ENCODE measurements at places on chromosomes 5 and 9.

DNA sequence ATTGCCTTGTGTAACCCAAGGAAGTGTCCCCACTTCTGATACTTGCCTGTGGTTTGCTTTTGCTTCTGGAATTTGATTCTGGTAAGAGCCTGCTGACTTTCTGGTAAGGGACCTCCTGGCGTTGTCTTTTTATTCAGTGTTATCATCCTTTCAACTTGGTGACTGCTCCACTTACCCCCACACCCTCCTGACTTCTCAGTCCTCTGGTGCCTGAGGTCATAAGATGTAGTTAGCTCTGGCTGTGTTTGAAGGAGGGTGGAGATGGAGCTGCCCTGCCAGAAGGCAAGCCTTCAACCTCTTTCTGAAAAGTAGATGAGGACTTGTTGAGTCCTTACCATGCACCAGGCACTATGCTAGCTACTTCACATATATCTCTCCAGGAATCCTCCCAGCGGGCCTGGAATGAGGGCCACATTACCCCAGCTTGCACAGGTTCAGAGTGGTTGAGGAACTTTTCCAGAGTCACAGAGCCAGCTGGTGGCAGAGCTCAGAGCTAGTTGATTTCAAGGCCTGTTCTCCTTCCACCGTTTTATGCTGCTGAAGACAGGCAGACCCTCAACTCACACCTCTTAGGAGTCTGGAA, 45.2 kb upstream of the PITX1 start:
- no peak for DNase-seq

DNA sequence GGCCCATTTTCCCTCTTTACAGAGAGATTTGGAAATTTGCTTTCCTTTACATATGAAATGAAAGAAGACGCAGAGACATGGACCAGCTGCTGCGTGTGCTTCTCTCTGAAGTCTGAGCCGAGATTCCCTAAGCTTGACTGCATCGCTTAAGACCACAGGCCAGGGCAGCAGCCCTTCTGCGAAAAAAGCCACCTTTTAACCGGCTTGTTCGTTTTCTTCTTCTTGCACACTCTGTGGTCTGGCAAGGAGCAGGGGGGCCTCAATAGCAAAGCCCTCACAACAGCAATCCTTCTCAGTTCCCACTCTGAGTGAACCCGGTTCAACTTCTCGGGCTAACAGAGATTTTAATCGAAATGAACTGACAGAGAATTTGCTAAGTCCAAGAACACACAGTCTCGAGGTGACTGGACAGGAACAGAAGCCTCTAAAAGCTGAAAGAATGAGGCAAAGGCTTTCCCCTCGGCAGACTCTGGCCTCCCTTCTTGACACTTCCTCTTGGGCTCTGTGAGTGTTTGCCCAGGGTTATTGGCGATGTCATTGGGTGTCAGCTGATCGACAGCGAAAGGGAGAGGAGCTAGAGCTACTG, 512.9 kb upstream of the KLF4 start:
- DNase-seq: no peak

- no peak for DNase-seq
These were observed 185.9 kb upstream of the RASA1 start for GRCh38 chr5:87081511-87082372.

DNA sequence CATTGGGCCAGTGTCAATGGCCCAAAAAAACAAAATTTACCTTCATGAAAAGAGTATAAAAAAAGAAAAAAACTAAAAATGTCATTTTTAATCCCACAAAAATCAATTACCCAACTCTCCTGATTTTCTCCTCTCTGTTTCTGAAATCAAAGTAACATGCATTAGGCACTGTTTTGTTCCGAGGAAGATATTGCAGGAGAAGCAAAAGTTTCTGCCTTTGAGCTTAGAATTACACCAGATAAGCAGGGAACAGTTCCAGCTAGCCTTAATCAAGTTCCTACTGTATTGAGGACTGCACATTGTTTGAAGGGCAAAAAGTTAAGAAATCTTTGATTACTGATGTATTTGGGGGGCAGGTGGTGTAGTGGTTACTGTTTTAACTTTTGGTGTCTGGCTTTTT, 1.1 kb upstream of the PRKAA1 start:
- no peak for DNase-seq

DNA sequence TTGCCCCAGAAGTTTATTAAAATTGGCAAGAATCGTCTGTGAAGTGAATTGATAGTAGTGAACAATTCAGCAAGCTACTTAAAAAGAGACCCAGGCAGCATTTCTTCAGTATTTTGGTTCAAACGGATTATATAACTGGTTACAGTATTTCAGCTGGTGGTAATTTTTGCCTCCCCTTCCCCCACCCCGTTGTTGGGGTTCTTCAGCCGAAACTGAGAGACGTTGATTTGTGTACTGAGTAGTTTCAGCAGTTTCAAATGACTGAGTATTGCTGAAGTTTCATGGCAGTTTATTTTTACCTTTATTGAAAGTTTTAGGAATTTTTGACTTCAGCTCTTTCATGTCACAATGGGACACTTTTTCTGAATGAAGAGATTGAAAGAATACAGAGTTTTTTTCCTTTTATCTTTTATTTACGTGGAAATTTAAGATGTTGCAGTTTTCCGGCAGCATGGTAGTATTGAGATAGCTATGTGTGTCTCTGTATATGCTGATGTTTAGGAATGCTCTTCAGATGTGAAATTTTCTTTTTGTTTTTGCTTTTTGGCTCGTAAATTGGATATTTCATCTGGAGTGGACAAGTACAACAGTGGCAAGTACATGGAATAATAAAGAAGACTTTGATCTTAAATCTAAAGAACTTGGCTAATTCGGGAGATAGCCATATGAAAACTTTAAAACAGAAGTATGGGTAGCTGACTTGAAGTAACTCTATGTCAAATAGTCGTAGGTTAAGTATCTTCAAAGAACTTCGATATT, 1.9 kb downstream of the GPBP1 start:
- no peak for DNase-seq

GRCh38 chr5:170300361-170301013, 2.9 kb upstream of the LCP2 start:
- no peak for DNase-seq

DNA sequence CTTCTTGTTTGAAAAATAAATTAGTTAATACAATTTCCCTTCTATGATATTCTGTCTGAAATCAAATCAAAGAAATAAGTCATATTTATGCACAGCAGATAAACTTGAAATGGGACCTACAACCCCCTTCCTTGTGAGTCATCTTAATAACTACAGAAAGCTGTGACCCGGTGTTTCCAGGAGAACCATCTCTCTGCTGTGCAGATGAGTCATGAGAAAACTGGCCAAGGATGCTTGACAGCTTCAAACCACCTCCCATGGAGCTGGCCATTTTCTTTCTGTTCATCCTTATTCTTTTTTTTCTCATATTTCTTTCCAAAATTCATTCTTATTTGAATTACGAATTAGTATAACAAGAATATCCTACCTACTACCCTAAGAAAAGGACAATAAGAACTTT, 43.4 kb upstream of the NR4A3 start:
- no peak for DNase-seq
